HCT116 (cell line): ENCODE measurements at places on chromosomes 7 and 10. TPM values are rescaled to one million over a fixed set of nuclear protein-coding genes. Genes with fewer than 3 reads are reported as not detected.

GOLGA7B gene
- 1.0 TPM for total RNA-seq

HSPB1 gene
- 524 TPM for total RNA-seq

CD36 gene
- total RNA-seq, result 0.32 TPM

LRRC18 gene
- not detected for total RNA-seq

CUBN gene
- total RNA-seq, result 1.2 TPM

IL6 gene
- total RNA-seq, result not detected

WDFY4 gene
- total RNA-seq, result 0.22 TPM

OPALIN gene
- not detected for total RNA-seq

SDK1 gene
- 0.05 TPM for total RNA-seq

BLNK gene
- total RNA-seq, result 0.59 TPM

CUL1 gene
- total RNA-seq, result 53.1 TPM

ANKRD30A gene
- total RNA-seq, result not detected

HOGA1 gene
- total RNA-seq, result 1.6 TPM

RADIL gene
- total RNA-seq, result 5.3 TPM

CCDC146 gene
- 6.3 TPM for total RNA-seq

OR6V1 gene
- not detected for total RNA-seq

COL17A1 gene
- total RNA-seq, result 3.5 TPM

FBH1 gene
- total RNA-seq, result 70.2 TPM

SPDYE6 gene
- not detected for total RNA-seq

TMEM184A gene
- 34.8 TPM for total RNA-seq

PLEKHS1 gene
- total RNA-seq, result not detected

CARD11 gene
- 0.57 TPM for total RNA-seq

SPOCK2 gene
- 1.1 TPM for total RNA-seq

CH25H gene
- total RNA-seq, result not detected

ODAD2 gene
- total RNA-seq, result 20.4 TPM

MRPS24 gene
- 156 TPM for total RNA-seq

KCNMA1 gene
- total RNA-seq, result 0.49 TPM

GET4 gene
- 44.8 TPM for total RNA-seq

PCDH15 gene
- not detected for total RNA-seq

TFR2 gene
- 11.8 TPM for total RNA-seq

MMD2 gene
- not detected for total RNA-seq

AP4M1 gene
- 20.0 TPM for total RNA-seq

GFRA1 gene
- 0.30 TPM for total RNA-seq

CDH23 gene
- not detected for total RNA-seq

CPED1 gene
- 1.2 TPM for total RNA-seq

FAM25C gene
- not detected for total RNA-seq

DNAJC12 gene
- total RNA-seq, result 4.3 TPM

EGR2 gene
- 2.3 TPM for total RNA-seq

MOGAT3 gene
- not detected for total RNA-seq

CAV1 gene
- total RNA-seq, result 298 TPM

C10orf105 gene
- total RNA-seq, result not detected

INMT gene
- total RNA-seq, result 0.32 TPM

PTN gene
- not detected for total RNA-seq

OR2A5 gene
- not detected for total RNA-seq

FXYD4 gene
- total RNA-seq, result 0.71 TPM

PTF1A gene
- not detected for total RNA-seq

LHFPL3 gene
- total RNA-seq, result not detected

ZNF655 gene
- 45.0 TPM for total RNA-seq

MMRN2 gene
- total RNA-seq, result 8.3 TPM

CYP26C1 gene
- total RNA-seq, result 0.07 TPM

NPFFR1 gene
- total RNA-seq, result 0.02 TPM

SLC18A3 gene
- not detected for total RNA-seq

HOXA11 gene
- 6.8 TPM for total RNA-seq

CTNNA3 gene
- total RNA-seq, result 0.32 TPM

ANKRD61 gene
- total RNA-seq, result 0.17 TPM

REPIN1 gene
- total RNA-seq, result 106 TPM

OPN4 gene
- total RNA-seq, result not detected

ATP6V1F gene
- 149 TPM for total RNA-seq

GPNMB gene
- total RNA-seq, result 2.8 TPM

JAKMIP3 gene
- 0.17 TPM for total RNA-seq
